ENCODE measurements at places on chromosomes 3 and 15.

- DNase-seq, result no peak
Measured at GRCh38 chr3:190142041-190142440, 21.3 kb upstream of the P3H2 start.

- no peak for DNase-seq
Measured at GRCh38 chr15:93298901-93299300, 209.9 kb upstream of the RGMA start.

GRCh38 chr3:14592390-14592789 is 52.2 kb upstream of the GRIP2 start:
- DNase-seq, result no peak

DNA sequence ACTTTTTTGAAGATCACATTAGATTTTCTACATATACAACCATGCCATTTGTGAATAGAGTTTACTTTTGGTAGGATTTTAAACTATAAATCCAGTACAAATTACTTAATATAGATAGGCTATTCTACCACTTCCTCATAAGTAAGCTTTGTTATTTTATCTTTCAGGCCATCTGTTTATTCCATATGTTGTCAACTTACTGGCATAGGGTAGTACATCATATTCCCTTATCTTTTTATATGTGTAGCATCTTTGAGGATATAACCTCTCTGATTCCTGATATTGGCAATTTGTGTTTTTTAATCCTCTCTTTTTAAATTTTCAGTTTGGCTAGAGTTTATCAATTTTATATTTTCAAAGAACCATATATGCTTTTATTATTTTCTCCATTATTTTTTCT is 515.4 kb downstream of the DIPK2A start:
- DNase-seq, result no peak

GRCh38 chr15:90305932-90306331 is 40.5 kb downstream of the NGRN start:
- no peak for DNase-seq

- DNase-seq, result no peak
Measured at GRCh38 chr3:25468866-25469319, 40.8 kb downstream of the RARB start.

GRCh38 chr15:47754312-47754711 is 37.0 kb downstream of the SEMA6D start:
- DNase-seq, result no peak

- no peak for DNase-seq
Measured at GRCh38 chr3:11386465-11387113, 114.4 kb downstream of the ATG7 start.

DNA sequence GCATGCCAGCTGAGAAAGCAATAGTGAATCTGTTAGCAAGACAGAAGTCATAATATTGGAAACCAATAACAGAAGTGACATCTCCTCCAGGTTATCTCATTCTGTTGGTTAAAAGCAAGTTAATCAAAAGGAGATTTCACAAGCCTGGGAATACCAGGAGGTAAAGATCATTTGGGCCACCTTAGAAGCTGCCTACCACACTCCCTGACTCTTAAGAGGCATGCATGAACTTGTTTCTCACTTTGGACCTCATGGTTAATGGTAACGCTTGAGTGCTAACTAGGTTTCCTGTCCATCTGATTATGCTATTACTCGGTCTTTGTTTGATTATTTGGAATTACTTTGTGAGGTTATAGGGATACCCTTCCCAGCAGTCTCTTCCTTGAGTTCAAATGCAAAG is 650.8 kb upstream of the SGO1 start:
- DNase-seq, result no peak

- DNase-seq, result no peak
Measured at GRCh38 chr3:72947715-72948490, 48.7 kb upstream of the PPP4R2 start.

DNA sequence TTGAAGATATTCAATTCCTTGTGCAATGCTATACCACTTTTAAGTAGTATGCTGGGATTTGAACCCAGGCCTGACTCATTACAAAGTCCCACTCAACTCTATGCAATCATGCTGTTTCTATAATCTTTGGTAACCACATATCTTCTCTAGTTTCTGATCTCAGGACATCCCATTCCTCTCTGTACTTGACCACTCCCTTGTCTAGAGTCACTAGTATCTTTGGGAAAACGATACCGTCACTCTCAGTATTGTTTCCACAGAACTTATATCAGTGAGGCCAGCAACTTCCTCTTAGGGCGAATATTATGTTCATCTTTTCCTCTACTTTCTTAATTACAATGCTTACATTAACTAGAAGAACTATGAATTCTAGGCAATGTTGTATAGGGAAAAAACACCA is 137.3 kb upstream of the TSPAN3 start:
- DNase-seq, result no peak

- no peak for DNase-seq
Measured at GRCh38 chr3:145429546-145429945, 731.4 kb downstream of the PLOD2 start.

- DNase-seq, result no peak
Measured at GRCh38 chr3:197782230-197782629, 8.8 kb upstream of the LRCH3 start.

DNA sequence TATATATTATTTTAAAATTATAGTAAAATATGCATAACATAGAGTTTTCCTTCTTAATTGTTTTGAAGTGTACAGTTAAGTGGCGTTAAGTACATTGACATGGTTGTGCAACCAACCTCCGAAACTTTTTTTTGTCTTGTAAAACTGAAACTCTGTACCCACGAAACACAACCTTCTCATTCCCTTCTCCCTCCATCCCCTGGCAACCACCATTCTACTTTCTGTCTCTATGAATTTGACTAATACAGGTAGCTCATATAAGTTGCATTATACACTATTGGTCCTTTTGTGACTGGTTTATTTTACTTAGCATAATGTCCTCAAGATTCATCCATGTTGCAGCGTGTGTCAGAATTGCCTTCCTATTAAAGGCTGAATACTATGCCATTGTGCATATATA is 179.4 kb downstream of the SATB1 start:
- DNase-seq, result no peak

- no peak for DNase-seq
Measured at GRCh38 chr3:162670181-162670580, 1173.6 kb downstream of the OTOL1 start.

DNA sequence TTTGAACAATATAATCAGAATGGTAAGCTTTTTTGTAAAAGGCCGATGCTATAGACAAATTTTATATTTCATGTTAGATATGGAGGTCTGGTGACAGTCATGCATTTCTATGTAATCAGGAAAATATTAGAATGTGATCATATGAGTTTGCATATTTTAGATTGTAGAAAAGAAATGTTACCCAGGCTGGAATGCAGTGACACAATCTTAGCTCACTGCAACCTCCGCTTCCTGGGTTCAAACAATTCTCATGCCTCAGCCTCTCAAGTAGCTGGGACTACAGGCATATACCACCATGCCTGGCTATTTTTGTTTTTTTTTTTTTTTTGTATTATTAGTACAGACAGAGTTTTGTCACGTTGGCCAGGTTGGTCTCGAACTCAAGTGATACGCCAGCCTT is 152.0 kb downstream of the LMLN start:
- DNase-seq, result no peak

DNA sequence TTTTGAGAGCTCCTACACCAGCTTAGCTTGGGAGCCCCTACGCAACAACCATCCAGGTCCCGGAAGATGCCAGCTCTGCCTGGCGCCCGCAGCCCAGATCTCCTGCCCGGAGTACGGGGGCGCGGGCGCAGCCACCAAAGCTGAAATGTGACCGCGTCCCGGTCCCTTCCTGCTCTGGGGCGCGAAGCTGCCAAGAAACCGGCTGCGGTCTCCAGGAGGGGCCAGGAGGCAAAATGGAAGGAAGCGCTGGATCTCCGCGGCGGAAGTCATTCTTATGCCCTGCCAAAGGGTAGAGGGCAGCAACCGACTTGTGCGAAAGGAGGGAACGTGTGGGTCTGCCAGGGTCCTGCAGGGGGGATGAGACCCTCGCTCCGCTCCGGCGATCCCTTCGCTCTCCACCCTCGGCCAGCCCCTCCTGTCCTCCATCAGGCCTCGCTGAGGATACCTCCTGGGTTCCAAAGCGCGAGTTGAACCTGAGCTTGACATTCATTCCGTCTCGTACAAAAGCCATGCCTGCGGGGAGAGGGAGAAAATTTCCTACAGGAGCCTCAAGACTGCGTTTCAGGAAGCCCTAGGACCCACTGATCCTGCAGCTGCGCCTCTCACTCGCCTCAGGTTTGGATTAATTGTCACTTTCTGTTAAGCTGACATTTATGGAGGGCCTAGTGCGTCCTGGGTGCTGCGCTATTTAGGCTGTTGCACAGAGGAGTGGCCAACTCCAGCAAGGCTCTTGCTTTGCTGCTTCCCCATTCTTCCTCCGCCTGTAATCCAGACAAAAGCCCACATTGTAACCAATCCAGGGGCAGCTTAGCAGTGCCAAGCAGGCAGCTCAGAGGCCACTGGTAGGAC is 98.3 kb upstream of the VGLL3 start:
- no peak for DNase-seq

DNA sequence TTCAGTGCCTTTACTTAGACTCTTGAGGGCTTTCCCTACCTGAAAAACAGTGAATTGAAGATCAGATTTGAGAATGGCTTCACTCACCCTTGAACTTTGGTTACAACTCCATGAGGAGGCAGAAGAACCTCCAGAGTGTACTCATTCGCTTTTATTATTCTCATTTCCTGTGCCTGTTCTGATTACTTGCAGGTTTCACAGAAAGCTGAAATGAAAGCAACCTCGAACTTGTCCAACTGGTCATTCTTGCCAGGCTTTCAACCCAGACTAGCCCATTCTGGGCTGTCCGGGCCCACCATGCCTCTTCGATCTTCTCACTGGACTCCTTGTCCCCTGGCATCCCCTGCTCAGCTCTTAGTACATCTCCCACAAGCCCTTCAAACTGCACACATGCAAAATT is 20.2 kb upstream of the THUMPD3 start:
- DNase-seq, result no peak

DNA sequence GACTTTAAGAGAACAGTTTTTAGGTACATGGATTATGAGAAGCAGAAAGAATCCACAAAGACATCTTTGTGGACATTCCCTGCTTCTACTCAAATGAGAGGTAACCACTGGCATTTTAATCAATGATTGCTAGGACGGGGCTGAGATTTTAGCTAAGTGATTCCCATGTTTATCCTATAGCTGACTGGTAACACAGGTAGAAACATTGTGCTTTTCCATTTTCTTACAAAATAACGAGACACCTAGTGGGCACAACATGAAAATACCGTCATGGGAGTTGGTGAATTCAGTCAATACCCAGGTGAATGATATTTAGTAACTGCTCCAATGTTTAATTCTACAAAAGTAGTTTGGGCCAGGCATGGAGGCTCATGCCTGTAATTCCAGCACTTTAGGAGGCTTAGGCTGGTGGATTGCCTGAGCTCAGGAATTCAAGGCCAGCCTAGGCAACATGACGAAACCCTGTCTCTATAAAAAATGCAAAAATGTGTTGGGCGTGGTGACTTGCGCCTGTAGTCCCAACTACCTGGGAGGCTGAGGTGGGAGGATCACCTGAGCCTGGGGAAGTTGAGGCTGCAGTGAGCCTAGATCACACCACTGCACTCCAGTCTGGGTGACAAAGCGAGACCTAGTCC is 37.2 kb upstream of the DENND4A start:
- no peak for DNase-seq

DNA sequence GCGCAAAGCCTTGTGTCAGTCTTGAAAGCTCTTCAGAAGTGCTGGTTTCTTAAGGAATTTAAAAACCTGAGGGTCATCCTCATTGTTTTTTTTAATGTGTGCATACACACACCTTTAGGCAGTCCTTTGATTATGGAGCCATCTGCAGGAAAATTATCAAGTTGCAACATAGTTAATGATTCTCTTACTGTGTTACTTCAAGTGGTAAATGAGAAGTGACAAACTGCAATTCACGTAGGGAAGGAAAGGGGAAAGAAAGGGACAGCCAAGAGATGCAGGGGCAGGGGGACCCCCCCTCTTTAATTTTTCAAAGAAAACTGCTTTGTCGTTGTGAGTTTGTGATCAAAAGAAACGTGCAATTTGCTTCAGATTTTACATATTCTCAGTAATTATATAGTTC is 162.4 kb upstream of the CGNL1 start:
- no peak for DNase-seq

- no peak for DNase-seq
Measured at GRCh38 chr3:5035692-5036391, 56.6 kb downstream of the BHLHE40 start.

GRCh38 chr3:150116196-150116595 is 145.5 kb upstream of the PFN2 start:
- DNase-seq, result no peak

DNA sequence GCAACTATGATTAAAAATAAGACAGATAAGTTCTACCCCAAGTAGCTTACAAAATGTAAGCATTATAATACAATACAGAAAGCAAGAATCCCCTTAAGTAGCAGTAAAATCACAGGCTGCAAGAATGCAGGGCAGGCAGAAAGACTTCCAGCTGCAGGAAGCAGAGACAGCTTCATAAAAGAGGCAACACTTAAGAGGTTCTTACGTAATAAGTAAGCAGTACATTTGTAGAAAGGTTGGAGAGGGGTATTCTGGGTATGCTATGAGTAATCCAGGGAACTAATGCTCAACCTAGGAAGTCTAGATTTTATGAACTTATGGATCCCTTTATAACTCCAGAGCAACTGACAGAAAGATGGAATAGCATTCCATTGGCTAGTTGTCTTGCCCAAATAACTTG is 151.6 kb downstream of the IL5RA start:
- no peak for DNase-seq

DNA sequence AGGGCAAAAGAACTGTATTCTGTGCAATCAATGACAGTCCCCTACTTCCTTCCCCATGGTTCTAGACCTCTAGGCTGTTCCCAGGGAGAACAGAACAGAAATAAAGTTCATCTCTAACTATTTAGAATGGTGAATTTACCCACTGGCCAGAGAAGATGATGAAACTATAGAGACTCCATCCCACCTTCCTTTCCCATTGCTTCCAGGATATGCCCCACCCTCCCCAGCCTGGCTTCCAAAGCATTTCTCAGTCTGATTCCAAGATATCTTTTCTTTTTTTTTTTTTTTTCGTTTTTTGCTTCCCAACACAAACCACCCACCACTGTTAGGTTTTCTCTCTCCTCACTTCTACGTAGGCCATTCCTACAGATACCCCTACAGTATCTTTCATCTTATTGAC is 25.1 kb upstream of the SMAD3 start:
- no peak for DNase-seq

DNA sequence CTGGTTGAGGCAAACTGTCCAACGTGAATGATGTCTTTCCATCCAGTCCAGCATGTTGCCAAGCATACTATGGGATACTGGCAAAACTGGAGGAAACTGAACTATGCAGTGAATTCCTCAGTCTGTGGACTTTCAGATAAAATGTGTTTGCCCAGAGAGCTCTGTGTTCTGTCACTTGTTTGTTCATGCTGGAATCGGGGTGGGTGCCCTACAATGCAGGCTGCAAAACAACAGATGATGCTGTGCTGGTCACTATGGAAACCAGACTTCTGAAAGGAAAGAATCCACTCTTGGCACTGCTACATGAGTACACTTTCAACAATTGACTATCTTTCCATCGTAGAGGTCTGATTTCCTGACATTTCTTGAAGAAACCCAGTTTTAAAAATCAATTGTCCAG is 272.5 kb upstream of the ARHGEF26 start:
- DNase-seq, result no peak

All from amniotic stem cell (primary cell).